ENCODE measurements at places on chromosomes 3 and 15.

DNA sequence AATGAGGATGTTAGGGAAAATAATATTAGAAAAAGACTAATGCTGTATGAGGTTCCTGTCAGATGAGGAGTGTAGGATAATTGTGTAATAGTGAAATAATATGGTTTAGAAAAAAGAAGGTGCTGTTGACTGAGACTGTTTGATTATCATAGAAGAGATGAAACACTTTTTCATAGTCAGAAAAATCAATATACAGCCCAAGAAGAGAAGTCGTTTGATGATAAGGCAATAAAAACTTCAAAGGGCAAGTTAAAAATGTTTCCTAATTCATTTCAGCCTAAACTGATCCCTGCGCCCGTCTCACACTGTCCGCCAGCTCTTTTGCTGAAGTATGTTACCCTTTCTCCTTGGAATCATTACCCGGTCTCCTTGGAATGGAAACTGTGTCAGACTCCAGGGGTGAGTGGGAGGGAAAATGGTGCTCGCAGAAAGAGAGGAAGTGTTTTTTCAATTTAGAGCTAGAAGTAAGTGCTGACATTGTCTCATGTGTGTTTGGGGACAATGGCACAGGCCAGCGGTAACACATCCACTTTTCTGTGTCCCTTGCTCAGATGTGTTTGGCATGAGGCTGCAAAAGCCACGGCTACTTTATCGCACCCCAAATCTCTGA, 23.6 kb downstream of the DUT start:
- no peaks in the 10 kb centered on the region for H3K27me3 ChIP-seq
- no peak overlapping the region for H3K4me3 ChIP-seq
- no peak overlapping the region for H3K27ac ChIP-seq
- no peaks in the 10 kb centered on the region for H3K36me3 ChIP-seq

GRCh38 chr15:89197503-89197971, 23.8 kb downstream of the RLBP1 start:
- H3K27ac ChIP-seq: no peak overlapping the region
- H3K4me1 ChIP-seq: no peaks in the 10 kb centered on the region
- no peak for DNase-seq
- H3K27me3 ChIP-seq: no peaks in the 10 kb centered on the region

- no peak overlapping the region for H3K27ac ChIP-seq
- no peaks in the 10 kb centered on the region for H3K4me1 ChIP-seq
- H3K36me3 ChIP-seq: no peaks in the 10 kb centered on the region
- H3K4me3 ChIP-seq: no peak overlapping the region
- DNase-seq: no peak
These were observed 121.9 kb upstream of the TMC3 start for GRCh38 chr15:81495780-81496467.

GRCh38 chr3:139839659-139840058, 95.3 kb upstream of the CLSTN2 start:
- no peaks in the 10 kb centered on the region for H3K4me1 ChIP-seq
- DNase-seq: no peak
- no peaks in the 10 kb centered on the region for H3K36me3 ChIP-seq
- no peak overlapping the region for H3K4me3 ChIP-seq
- no peak overlapping the region for H3K27ac ChIP-seq

DNA sequence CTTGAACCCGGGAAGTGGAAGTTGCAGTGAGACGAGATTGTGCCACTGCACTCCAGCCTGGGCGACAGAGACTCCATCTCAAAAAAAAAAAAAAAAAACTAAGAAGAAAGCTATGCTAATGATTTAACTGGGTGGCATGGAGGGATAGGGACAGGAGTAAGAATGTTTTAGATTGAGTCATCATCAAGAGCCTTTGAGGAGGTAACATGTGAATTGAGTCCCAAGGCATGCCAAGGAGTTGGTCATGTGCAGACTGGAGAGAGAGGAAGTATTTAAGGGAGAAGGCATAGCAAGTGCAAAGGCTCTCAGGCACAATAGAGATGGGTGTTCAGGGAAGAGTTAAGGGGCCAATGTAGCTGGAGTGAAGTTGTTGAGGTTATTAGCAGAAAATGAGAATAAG, 9.1 kb downstream of the BNC1 start:
- H3K36me3 ChIP-seq: no peaks in the 10 kb centered on the region
- H3K4me3 ChIP-seq: no peak overlapping the region
- DNase-seq: no peak

DNA sequence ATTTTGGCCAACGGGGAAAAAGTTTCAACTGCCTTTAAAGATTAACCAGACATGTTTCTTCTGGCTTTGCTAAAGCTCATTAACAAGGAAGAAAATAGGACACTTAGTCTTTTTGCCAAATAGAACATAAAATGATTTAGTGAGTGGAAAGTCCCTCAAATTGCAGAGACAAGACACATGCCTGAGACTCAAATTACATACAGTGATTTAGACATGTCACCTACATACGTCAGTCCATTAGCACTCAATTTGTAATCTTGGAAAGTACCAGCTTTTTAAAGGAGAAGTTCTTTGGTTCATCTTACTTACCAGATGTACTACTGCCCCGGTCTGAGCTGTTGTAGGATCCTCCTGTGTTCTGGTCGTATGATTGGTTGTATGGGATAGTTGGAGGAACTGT, 1134.2 kb downstream of the ROBO1 start:
- H3K4me3 ChIP-seq: no peak overlapping the region
- no peaks in the 10 kb centered on the region for H3K36me3 ChIP-seq
- no peaks in the 10 kb centered on the region for H3K27me3 ChIP-seq
- H3K27ac ChIP-seq: no peak overlapping the region
- DNase-seq: no peak

GRCh38 chr15:98427321-98427720, 221.0 kb upstream of the IGF1R start:
- no peak overlapping the region for H3K4me3 ChIP-seq
- no peaks in the 10 kb centered on the region for H3K36me3 ChIP-seq

GRCh38 chr3:174854987-174855386, 4.1 kb upstream of the NAALADL2 start:
- no peak overlapping the region for H3K4me3 ChIP-seq
- H3K27ac ChIP-seq: no peak overlapping the region
- no peaks in the 10 kb centered on the region for H3K4me1 ChIP-seq
- no peak for DNase-seq
- no peaks in the 10 kb centered on the region for H3K27me3 ChIP-seq

- H3K27me3 ChIP-seq: no peaks in the 10 kb centered on the region
- no peak for DNase-seq
- H3K4me1 ChIP-seq: no peaks in the 10 kb centered on the region
These were observed 222.3 kb downstream of the ZMAT3 start for GRCh38 chr3:178849199-178849910.

- H3K4me1 ChIP-seq: peaks cover 8% of the 10 kb centered on the region
- no peaks in the 10 kb centered on the region for H3K27me3 ChIP-seq
- H3K27ac ChIP-seq: no peak overlapping the region
- no peak for DNase-seq
- peaks cover 4% of the 10 kb centered on the region for H3K36me3 ChIP-seq
- no peak overlapping the region for H3K4me3 ChIP-seq
These were observed 86.9 kb downstream of the ATP10A start for GRCh38 chr15:25776071-25776746.

GRCh38 chr3:169286992-169287391, 376.5 kb downstream of the MECOM start:
- no peak for DNase-seq
- no peak overlapping the region for H3K27ac ChIP-seq
- no peaks in the 10 kb centered on the region for H3K36me3 ChIP-seq
- H3K27me3 ChIP-seq: no peaks in the 10 kb centered on the region
- H3K4me3 ChIP-seq: no peak overlapping the region

DNA sequence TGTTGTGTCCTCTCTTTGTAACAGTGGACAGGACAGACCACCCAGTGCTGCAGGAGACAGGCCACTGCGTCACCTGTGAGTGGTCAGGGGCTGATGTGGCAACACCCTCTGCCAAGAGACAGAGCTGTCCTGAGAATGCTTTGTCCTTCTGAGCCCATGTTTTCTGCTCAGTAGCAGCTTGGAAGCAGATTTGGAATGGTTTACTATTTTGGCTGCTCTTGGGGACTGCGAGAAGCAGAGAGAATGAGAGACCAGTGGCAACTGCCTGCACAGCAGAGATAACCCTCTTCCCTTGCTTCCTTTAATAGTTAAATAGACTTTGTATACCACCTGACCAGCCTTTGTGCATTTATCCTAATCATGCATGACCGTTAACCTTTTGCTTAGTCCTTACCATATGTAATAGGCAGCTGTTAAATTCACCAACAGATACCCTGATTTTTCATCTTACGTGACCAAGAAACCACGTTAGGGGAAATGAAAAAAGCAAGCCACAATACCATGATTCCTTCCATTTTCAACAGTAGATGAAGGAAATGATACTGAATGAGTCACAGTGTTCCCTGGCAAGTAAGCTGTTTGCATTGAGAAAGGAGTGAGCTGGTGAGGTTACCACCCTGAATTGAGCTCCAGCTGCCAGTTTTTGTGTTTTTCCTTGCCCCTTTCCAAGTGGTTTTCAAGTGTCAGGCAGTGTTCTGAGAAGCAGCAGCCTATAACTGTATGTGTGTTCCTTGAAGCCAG, 35.5 kb downstream of the B3GALNT1 start:
- no peaks in the 10 kb centered on the region for H3K4me1 ChIP-seq
- no peaks in the 10 kb centered on the region for H3K36me3 ChIP-seq
- H3K27me3 ChIP-seq: no peaks in the 10 kb centered on the region
- DNase-seq: no peak
- H3K4me3 ChIP-seq: no peak overlapping the region
- no peak overlapping the region for H3K27ac ChIP-seq

DNA sequence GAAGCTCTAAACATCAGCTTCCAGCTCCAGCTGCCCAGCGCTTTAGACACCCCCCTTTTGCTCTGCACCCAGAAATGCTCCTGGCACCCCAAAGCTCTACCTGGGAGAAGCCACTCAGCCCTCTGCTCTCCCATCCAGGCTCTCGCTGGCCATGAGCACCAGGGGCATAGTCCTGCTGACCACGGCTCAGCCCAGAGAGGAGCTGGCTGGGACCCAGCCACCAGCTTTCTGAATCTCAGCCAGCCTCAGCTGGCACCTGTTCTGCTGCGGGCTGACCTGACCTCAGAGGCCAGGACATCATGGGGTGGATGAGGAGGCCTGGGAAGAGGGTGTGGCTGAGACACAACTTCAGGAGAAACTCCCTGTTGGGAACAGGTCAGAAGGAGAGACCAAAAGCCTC, 8.6 kb downstream of the NTRK3 start:
- no peak for DNase-seq
- no peak overlapping the region for H3K27ac ChIP-seq
- H3K36me3 ChIP-seq: no peaks in the 10 kb centered on the region
- H3K4me3 ChIP-seq: no peak overlapping the region
- H3K27me3 ChIP-seq: peaks cover 40% of the 10 kb centered on the region

GRCh38 chr3:5565026-5565425, 377.5 kb downstream of the EDEM1 start:
- no peaks in the 10 kb centered on the region for H3K4me1 ChIP-seq
- DNase-seq: no peak
- no peak overlapping the region for H3K4me3 ChIP-seq
- H3K27me3 ChIP-seq: no peaks in the 10 kb centered on the region

DNA sequence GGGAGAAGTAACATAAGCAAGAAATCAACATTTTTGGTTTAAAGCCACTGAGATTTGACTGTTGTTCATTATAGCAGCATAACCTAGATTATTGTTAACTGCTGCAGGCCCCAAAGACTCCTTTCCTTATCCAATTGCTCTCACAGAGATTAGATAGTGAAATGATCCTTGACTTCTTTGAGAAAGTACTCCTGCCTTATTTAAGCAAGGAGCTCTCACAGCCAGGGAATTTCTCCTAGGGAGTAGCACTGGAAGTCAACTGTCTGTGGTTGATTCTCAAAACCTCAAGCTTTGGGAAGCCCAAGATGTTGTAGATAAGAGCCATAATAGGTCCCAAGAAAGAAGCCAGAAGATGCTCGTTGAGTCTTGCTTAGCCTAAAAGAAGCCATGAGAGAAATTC, 151.8 kb upstream of the TSC22D2 start:
- H3K27me3 ChIP-seq: no peaks in the 10 kb centered on the region
- DNase-seq: no peak
- no peaks in the 10 kb centered on the region for H3K36me3 ChIP-seq
- H3K4me3 ChIP-seq: no peak overlapping the region
- no peak overlapping the region for H3K27ac ChIP-seq

GRCh38 chr3:171282041-171282440, 178.2 kb downstream of the TNIK start:
- no peak overlapping the region for H3K4me3 ChIP-seq
- H3K27me3 ChIP-seq: no peaks in the 10 kb centered on the region
- peaks cover 2% of the 10 kb centered on the region for H3K4me1 ChIP-seq

- no peak for DNase-seq
- H3K4me1 ChIP-seq: no peaks in the 10 kb centered on the region
- no peaks in the 10 kb centered on the region for H3K27me3 ChIP-seq
- no peaks in the 10 kb centered on the region for H3K36me3 ChIP-seq
- no peak overlapping the region for H3K27ac ChIP-seq
These were observed 11.6 kb downstream of the OXTR start for GRCh38 chr3:8757551-8758518.

GRCh38 chr3:147393943-147394883, 12.1 kb downstream of the ZIC4 start:
- no peaks in the 10 kb centered on the region for H3K36me3 ChIP-seq
- no peaks in the 10 kb centered on the region for H3K4me1 ChIP-seq
- H3K27ac ChIP-seq: no peak overlapping the region
- peaks cover 87% of the 10 kb centered on the region for H3K27me3 ChIP-seq
- H3K4me3 ChIP-seq: no peak overlapping the region
- no peak for DNase-seq

- no peak overlapping the region for H3K27ac ChIP-seq
- no peak overlapping the region for H3K4me3 ChIP-seq
- H3K36me3 ChIP-seq: no peaks in the 10 kb centered on the region
- H3K27me3 ChIP-seq: no peaks in the 10 kb centered on the region
- no peaks in the 10 kb centered on the region for H3K4me1 ChIP-seq
- DNase-seq: no peak
These were observed 501.8 kb downstream of the ZPLD1 start for GRCh38 chr3:102936511-102937045.

DNA sequence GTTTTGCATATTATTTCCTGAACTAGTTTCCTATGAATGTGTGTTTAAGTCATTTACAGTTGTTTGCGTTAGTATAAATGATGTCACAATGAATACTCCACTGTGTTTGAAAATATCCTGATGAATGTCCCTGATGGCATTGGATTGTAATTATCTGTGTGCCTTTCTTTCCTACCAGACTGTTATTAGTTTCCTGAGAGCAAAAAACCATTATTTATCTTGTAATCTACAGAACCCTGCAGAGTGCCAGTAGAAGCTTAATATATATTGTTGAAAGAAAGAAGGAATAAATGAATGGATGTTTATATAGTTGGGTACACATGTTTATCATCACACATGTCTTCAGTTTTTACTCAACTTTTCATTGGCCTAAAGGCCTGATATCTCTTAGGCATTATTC, 312.6 kb downstream of the AGBL1 start:
- no peak overlapping the region for H3K27ac ChIP-seq
- H3K4me3 ChIP-seq: no peak overlapping the region
- H3K27me3 ChIP-seq: no peaks in the 10 kb centered on the region
- no peaks in the 10 kb centered on the region for H3K36me3 ChIP-seq
- no peaks in the 10 kb centered on the region for H3K4me1 ChIP-seq

GRCh38 chr15:75067123-75067830, 43.9 kb downstream of the PPCDC start:
- H3K36me3 ChIP-seq: no peaks in the 10 kb centered on the region
- no peaks in the 10 kb centered on the region for H3K27me3 ChIP-seq
- no peaks in the 10 kb centered on the region for H3K4me1 ChIP-seq
- H3K4me3 ChIP-seq: no peak overlapping the region
- no peak overlapping the region for H3K27ac ChIP-seq

Data from T-cell (primary cell).